ENCODE measurements at places on chromosomes 13 and 19.

DNA sequence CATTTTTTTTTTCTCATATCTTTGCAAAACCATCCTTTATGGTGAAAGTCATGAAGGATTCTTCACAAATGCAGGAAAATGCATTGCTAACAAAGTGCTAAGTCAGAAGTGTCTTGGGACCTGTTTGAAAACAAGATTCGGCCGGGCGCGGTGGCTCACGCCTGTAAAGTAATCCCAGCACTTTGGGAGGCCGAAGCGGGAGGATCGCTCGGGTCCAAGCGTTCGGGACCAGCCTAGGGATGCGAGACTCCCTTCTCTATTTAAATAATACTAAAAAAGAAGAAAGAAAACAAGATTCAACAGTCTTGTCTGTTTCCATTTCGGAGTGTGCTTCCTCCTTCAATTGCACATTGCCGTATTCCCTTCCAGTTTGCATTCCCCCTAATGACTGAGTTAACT, 819 bp downstream of the EID2B start:
- DNase-seq: no peak

DNA sequence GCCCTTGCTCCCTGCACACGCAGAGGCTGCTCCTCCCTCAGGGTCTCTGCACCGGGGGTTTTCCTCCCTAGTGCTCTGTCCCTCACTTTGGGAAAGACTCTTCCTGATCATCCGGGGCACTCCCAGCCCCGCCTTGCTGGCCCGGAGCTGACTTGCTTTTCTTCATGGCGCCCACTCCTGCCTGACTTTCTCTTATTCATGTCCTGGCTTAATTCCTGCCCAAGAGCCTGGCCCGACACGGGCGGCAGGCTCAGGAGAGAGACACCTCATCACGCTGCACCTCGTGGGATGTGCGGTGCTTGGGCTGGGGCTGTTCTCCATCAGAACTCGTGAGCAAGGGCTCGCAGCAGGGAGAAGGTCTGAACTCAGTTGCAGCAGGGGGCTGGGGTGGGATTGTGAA, 11.8 kb upstream of the PLA2G4C start:
- no peak for DNase-seq

- no peak for DNase-seq
Measured at GRCh38 chr19:2079076-2079864, 16.9 kb downstream of the MOB3A start.

DNA sequence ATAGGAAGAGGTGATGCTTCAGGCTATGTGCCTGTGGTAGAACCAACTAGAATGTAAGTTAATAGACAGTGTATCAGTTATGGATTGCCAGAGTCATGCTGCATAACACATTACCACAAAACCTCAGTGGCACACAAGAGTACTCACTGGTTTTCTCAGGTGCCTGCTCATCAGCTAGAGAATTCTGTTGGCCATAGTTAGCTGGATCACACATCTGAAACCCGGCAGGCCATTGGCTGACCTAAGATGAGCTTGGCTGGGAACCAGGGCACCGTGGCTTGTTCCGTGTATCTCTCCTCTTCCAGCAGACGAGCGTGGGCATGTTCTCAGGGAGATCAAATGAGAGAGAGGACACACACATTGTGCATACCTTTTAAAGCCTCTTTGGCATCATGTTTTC, 76.7 kb downstream of the TEX26 start:
- no peak for DNase-seq

DNA sequence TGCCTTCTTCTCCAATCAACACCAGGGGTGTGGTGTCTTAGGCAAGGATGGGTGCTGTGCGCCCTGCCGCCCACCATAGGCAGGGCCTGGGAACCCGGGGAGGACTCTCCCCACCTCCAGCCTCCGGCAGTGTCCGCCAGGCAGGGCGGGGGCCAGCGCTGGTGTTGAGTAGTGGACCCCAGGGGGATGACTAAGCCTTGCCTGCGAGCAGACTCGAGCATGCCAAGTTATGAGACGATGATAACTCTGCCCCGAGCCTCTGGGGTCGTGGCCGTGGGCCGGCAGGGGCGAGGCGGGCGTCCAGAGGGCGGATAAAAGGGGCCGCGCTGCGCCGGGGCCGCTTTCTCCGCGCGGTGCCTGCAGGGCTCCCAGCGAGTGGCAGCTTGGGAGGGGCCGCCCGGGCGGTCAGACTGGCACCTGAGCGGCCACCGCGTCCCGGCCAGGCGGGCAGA, at the start of gene MEDAG:
MEDAG (plus strand) TSS at position 340 of the 452 bp plus-strand sequence. CDS start 245 bp downstream, outside the sequence.
- no peak for DNase-seq

GRCh38 chr19:50639121-50640112, at the start of gene SYT3:
Gene SYT3 (minus strand): TSS chr19:50639881. CDS start chr19:50637411, 2,470 bp downstream.
- peak; percentile 8 for DNase-seq

Data from effector CD4-positive, alpha-beta T cell (primary cell).